NCI-H146 (cell line): ENCODE measurements at places on chromosomes 1 and 21.

DNA sequence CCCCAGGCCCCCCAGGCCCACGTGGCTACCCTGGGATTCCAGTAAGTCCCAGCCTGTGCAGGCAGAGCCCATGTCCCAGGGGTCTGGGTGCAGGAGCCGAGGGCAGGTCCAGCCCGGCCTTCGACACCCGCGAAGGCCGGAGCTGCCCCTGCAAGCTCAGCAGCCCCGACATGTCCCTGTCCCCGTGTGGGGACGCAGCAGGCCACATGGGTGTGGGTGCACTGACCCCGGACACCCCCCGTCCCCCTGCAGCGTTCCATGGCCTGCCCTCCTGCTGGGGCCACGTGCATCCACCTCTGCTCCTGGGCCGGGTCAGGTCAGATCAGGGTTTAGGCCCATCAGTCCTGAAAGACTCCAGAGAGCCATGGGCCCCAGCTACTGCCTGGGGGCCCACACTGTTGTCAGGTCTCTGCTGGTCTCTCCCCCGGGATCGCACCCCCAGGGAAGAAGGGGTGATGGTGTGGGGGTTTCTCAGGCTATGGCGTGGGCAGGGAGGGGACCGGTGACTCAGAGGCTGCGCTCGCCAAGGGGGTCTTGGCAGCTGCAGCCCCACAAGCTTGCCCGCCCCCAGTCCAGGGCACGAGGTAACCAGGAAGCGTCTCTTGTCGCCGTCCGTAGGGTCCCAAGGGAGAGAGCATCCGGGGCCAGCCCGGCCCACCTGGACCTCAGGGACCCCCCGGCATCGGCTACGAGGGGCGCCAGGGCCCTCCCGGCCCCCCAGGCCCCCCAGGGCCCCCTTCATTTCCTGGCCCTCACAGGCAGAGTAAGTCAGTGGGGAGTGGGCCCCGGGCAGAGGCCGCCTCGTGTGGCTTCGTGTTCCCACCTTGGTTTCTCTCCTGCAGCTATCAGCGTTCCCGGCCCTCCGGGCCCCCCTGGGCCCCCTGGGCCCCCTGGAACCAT, 37.5 kb downstream of the SLC19A1 start:
- no peak for DNase-seq

DNA sequence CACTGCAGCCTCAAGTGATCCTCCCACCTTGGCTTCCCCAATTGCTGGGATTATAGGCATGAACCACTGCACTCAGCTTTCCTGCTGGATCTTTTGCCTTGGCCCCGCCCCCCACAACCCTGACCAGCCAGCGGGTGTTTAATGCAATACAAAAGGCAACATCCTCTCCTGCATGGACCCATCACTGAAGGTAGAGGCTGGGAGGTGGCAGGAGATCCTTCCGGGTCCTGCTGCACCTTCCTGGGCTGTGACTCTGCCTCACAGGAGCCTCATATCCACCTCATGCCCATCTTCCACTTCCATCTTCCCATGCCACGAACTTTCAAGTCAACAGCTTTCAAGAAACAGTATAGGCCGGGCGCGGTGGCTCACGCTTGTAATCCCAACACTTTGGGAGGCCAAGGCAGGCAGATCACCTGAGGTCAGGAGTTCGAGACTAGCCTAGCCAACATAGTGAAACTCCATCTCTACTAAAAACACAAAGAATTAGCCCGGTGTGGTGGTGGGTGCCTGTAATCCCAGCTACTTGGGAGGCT, 11.7 kb upstream of the WNT9A start:
- no peak for DNase-seq

DNA sequence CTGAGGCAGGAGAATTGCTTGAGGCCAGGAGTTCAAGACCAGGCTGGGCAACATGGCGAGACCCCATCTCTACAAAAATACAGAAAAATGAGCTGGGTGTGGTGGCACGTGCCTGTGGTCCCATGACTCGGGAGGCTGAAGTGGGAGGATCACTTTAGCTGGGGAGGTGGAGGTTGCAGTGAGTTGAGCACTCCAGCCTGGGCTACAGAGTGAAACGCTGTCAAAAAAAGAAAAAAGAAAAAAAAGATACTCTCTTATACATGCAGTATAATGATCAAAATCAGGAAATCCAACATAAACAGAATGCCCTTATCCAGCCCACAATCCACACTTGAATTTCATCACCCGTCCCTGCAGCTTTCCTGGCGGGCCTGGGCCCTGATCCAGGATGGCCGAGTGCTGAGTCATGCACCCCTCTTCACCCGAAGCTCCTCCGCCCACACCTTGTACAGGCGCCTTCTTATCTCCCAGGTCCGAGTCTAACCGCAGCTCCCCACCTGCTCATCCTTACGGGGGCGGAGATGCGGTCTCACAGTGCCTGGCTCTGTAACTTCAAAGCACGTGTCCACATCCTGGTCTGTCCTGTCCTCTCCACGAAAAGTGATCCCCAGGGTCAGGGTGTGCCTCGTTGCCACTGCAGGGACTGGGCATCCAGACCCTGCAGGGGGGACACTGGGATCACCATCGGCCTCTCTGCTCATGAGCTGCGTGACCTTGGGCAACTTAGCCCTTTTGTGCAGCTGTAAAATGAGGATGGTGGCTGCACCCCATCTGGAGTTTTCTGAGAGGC, 120.2 kb upstream of the SLC45A1 start:
- no peak for DNase-seq

DNA sequence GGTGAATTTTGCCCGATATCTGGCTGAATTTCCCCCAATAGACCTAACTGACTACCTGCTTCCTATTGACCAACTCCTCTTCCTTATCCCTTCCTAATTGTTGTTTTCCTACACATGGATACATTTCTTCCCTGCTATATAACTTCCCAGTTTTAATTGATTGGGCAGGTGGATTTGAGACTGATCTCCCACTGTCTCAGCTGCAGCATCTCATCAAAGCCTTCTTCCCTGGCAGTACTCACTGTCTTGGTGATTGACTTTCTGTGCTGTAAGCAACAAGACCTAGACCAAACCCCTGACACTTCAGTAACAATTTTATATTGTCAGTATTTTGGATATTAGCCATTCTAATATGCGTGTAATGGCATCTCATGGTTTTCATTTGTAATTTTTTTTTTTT, 11.3 kb upstream of the PLA2G2A start:
- DNase-seq = no peak

- no peak for DNase-seq
Measured at GRCh38 chr1:80359666-80360065, 1353.1 kb upstream of the ADGRL4 start.

- DNase-seq = peak; percentile 49
Measured at GRCh38 chr1:43067977-43068751, 103.9 kb downstream of the EBNA1BP2 start.

- no peak for DNase-seq
Measured at GRCh38 chr1:28343405-28343804, 14.6 kb downstream of the MED18 start.

DNA sequence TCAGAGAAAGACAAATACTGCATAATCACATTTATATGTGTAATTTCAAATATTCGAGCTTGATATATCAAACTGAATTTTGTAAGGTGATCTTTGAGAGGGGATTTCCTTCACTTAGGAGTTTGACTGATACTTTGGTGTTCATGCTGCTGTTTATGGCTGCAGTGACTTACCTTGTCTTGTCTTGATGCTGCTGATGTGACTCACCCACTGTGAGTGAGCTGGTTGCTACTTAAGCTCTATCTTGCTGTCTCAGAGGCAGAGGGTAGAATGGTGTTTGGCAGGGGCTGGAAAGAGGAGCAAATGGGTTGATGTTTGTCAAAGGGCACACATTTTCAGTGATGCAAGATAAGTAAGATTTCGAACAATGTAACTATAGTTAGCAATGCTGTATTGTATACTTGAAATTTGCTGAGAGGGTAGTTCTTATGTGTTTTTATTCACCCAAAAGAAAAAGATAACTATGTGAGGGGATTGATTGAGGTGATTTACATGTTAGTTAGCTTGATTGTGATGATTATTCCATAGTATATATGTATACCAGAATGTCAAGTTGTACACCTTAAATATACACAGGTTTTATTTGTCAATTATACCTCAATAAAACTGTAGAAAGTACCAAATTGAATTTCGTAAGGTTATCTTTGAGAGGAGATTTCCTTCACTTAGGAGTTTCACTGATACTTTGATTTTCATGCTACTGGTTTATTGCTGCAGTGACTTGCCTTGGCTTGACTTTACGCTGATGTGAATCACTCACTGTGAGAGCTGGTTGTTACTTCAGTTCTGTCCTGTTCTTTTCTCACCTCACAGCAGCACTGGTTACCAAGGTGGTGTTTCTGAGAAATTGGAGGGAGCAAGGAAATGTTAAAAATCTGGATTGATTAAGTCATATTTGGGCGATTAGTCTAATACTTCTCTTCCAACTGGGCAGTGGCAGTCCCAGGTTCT, 94.5 kb upstream of the SLC5A9 start:
- no peak for DNase-seq

DNA sequence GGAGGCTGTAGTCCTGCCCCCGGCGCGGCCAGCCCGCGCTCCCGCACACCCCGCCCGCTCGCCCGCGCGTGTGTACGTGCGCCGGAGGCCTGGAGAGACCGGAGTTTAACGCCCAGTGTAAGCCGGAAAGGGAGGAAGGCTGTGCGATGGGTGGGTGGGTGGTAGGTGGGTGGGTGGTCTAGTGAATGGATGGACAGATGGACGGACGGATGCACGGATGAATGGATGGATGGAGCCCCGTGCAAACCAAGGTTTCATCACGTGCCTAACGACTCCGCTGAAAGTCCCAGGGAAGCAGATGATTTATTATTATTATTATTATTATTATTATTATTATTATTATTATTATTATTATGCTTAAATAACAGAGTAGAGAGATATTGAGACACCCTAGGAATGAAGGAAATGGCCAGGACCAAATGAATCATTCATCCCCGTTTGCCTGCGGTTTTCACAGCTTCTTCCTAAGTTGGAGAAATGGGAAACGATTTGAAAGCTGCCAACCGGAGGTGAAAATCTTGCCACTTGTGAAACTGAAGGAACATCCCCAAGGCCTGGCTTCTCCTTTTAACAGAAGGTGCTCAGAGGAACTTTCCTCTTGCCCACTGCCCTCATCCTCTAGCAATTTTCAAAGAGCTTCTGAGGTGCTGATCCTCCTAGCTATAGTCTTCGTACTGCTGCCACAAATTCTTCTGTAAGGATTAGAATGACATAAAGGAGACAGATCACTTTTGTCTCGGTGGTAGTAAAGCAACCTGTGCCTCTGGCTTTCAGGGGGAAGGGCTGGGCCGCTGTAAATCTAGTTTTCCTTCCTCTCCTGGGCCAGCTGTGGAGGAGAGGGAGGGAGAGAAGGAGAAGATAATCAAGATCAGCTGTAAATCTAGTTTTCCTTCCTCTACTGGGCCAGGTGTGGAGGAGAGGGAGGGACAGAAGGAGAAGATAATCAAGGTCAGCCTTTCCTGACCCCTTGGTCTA, 648 bp upstream of the RGS7 start:
- no peak for DNase-seq

DNA sequence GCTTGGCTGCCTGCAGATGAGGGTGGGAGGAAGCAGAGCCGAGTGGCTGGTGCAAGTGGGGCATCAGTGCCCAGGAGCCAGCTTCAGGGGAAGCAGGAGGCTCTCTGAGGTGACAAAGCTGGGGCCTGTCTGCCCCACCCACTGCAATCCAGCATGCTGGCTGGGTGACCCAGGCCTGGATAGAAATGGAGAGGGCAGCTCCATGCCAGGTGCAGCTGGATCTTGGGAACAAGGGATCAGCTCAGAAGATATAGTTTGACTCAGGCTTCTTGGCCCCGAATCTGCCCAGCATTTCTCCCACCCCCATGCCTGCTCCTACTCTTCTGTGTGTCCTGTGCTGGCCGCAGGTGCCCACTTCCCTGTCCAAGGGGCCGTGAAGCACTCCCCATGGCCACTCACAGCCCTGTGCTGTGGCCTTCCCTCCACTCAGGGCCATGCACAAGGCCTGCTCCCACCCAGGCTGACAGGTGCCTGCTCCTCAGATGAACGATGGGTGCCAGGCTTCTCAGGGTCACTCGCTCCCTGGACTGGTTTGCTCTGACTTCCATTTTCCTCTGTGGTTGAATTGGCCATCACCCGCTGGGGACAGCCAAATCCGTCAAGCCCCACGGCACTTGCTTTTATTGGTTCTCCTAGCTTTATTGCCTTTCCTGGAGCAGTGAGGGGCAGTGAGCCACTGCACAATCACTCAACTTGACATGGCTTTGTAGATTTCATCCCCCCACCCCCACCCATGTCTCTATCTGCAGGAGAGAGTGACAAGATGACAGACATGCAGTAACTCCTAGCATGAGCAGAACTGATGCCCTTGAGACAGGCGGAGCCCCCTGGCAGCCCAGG, 174.8 kb upstream of the VAMP3 start:
- DNase-seq = no peak

DNA sequence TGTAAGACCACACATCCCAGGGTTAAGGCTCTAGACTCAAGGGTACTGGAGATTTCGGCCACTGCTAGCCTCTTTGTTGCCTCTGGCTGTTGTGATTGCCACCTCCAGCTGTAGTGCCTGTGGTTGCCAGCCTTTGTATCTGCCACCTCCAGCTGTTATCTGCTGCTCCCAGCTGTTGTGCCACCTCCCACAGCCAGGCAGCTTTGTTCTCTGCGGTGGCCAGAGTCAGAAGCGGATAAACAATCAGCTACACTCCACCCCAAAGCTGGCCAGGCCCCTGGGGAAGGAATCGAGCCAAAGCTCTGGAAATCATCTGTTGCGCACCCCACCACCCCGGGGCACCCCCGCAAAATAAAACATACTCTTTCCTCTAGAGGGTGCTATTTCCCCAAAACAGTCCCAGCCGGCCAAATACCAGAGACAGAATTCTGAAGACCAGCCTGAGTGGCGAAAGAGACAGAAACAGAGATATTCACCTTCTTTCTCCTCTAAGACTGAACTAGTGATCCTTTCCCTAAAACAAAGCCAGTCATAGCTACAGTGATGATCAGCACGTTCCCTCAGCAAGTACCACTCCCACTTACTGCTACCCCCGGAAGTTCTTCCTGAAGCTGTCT, 14.8 kb upstream of the PIGM start:
- DNase-seq = peak; percentile 7

- DNase-seq = no peak
Measured at GRCh38 chr1:46289976-46290375, 13.4 kb downstream of the LRRC41 start.

DNA sequence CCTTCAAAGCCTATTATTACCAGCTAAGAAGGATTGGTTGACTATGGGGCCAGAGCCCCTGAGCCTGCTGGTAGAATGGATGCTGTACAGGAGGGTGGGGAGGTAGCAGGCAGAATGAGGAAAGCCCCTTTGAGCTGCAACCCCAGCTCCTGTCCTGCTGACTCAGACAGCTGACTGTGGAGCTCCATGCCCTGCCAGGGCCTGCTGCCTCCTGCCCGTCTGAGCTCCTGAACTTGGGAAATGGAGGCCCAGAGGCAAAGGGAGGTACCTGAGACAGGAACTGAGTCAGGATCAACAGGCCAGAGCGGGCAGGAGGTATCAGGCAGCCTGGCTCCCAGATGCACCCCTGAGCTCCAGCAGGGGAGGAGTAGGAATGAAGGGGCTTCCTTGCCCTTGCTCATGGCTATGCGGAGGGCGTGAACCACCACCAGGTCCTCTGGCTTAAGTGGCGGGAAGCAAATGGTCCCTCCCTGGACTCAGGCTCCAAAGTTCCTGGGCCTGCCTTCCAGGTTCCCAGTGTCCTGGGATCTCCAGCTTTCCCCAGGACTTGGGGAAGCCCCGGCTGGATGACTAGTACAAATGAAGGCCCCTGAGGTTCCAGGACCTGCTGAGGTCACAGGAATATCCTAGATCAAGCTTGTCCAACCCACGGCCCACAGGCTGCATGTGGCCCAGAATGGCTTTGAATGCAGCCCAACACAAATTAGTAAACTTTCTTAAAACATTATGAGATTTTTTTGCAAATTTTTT, 3.9 kb upstream of the SFN start:
- no peak for DNase-seq
